ENCODE measurements at places on chromosomes 6 and 20.

DNA sequence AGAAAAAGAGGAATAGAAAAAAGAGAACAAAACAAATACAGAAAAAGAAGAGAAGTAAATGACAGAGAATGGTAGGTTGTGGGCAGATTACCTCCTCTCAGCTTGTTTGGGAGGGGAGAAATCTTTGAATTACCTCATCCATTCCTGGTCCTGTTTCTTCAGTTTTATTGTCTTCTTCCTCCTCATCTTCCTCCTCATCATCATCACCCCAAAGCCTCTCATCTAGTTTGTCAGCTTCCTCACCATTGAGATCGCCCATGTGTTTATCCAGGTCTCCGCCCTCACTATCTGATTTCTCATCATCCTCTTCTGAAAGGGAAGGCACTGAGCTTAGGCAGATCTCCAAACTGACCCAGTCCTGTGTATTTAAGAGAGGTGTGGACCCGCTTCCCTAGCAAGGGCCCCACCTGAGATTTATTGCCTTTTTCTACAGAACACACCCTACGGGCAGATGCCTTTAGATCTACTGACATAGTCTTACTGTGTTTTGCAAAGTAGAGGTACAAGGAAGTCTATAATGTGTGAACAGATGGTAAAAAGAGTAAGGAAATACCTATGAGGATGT, 24.2 kb upstream of the LYRM2 start:
- no peak for DNase-seq

DNA sequence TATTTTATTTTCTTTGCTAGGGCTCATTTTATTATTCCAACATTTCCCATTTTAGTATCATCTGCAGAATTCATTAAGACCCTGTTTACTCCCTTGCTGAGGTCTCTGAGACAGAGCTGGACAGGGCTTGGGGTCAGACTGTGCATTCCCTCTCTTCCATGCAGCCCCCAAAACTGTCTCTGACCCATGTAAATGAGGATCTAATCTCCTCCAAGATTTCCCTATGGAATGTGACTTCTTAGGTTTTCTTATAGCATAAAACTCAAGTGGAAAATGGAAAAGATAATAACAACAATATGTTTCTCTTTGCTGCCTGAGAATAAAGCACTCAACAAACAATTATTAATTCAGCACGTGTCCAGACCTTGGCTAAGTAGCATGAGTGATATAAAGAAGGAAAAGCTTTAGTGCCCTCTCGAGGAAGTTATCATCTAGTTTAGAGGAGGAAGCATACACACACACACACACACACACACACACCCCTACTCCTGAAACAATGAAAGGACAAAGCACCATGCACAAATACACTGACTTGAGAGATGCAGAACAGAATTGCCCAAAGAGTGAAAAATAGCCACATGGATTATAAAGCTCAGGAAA, 815.5 kb downstream of the BCKDHB start:
- no peak for DNase-seq

DNA sequence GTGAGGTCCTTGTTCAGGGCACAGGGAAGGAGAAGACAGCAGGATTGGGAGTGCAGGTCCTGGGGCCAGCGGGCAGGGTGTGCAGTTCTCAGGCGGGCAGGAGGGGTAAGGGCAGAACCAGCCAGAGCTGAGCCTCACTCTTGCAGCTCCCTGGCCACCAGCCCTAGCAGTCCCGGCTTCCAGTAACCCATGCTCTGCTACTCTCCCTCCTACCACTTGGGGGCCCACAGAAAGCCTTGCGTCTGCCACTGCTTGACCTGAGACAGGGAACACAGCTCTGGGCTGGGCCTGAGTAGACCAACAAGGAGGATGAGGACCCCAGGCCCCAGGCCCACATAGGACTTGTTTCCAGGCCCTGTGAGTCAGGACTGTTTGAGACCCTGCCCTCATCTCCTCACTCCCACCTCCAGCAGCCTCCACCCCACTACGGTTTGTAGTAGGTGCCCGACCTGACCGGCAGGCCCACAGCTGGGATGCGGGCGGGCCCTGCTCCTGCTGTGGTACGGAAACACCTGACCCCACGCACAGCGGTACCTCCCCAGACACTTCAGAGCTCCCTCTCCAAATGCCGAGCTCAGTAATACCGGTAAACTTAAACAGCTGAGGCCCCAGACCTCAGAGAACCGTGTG, 39.2 kb downstream of the KCNK5 start:
- no peak for DNase-seq

DNA sequence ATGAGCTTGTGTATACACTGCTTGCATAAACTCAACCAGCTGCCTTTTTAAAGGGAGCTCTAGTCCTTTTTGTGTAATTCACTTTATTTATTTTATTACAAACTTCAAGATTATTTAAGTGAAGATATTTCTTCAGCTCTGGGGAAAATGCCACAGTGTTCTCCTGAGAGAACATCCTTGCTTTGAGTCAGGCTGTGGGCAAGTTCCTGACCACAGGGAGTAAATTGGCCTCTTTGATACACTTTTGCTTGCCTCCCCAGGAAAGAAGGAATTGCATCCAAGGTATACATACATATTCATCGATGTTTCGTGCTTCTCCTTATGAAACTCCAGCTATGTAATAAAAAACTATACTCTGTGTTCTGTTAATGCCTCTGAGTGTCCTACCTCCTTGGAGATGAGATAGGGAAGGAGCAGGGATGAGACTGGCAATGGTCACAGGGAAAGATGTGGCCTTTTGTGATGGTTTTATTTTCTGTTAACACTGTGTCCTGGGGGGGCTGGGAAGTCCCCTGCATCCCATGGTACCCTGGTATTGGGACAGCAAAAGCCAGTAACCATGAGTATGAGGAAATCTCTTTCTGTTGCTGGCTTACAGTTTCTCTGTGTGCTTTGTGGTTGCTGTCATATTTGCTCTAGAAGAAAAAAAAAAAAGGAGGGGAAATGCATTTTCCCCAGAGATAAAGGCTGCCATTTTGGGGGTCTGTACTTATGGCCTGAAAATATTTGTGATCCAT, 15.3 kb downstream of the TNFAIP3 start:
- no peak for DNase-seq

DNA sequence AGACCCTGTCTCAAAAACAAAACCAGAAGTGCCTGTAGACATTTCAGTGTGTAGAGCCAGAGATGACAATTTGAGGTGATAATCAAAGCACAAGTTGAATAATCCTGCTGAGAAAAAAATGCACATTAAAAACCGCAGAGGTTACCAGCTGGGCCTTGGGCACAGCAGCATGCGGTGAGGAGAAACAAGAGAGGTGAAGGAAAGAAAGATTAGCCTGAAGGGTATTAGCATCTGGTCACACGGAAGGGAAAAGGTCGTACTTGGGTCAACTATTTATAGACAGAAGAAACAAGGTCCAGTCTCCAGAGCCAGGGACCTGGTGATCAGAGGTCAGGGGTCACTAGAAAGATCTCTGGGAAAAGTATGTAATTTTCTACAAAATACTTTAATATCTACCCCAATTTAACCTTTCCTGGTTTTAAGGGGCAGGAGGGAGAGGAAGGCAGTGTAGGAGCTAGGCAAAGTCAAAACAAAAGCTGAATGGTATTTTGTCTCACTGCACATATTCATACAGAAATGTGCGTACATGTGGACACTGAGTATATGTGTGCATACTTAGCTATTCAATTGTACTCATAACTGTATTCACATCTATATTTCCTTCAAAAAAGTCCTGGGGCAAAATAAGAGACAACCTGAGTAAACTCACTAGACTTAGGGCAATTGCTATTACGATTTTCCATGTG, 10.1 kb downstream of the MAP7 start:
- DNase-seq, result no peak

GRCh38 chr6:16918586-16918985, 157.3 kb upstream of the ATXN1 start:
- DNase-seq, result no peak

DNA sequence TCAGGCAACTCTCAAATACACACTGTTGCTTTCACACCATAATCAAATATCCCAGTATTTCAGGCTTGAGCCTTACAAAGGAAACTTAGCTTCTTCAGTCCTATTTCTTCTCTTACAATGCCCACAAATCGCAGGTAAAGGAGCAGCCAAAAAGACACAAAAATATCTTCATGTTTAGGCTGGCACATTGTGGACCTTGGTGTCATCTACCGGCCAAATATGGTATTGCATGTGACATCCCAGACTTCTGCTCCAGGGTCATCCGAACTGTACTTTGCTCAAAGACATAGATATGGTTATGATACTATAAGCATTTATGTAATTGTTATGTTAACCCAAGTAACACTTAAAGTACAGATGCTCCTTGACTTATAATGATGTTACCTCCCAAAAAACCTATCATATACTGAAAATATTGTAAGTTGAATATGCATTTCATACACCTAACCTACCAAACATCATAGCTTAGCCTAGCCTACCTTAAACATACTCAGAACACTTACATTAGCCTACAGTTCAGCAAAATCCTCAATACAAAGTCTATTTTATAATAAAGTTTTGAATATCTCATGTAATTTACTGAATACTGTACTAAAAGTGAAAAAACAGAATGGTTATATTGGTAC, 4.6 kb downstream of the OR2H2 start:
- DNase-seq, result peak; percentile 5
